ENCODE measurements at places on chromosomes 2 and 18.

DNA sequence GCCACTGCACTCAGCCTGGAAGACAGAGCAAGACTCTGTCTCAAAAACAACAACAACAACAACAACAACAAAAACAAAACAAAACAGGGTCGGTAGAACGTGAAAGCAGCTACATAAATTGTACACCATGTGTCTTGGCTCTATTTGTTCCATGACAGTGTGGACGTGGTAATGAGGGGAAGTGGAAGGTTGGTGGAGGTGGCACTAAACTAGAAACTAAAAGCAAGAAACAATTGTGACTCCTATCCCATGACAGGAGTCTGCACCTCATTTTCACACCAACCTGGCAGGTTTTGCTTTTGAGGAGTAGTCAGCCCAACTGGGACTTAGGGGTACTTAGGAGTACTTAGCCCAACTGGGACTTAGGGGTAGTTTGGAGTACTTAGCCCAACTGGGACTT lies 62.5 kb upstream of the MRPS9 start:
- no peak for DNase-seq

- no peak for DNase-seq
Measured at GRCh38 chr18:45686891-45687611, 36.9 kb upstream of the SLC14A1 start.

- DNase-seq, result no peak
Measured at GRCh38 chr18:63578357-63578958, 8.7 kb upstream of the SERPINB13 start.

DNA sequence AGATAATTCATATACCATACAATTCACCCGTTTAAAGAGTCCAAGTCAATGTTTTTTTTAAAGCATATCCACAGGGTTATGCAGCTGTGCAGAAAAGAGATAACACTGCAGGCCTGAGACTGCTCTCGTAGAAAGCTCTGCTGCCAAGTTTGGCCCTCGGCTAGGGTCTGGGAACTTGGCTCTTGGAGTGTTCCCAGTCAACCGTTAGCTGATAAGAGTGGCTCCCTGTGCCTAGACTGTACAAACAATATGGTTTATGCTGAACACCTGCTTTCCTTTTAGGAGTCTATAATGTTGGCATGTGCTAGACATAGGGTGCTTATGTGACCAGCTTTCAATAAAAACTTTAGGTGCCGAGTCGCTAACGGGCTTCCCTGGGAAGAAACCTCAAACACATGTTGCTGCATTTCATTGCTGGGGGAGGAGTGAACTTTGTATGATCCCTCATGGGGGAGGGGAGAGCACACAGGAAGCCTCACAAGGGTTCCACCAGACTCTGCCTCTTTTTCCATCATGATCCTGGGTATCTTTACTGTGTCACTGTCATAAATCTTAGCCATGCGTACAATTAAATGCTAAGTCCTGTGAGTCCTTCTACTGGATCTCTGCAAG lies 34.7 kb downstream of the RFX8 start:
- DNase-seq, result no peak

DNA sequence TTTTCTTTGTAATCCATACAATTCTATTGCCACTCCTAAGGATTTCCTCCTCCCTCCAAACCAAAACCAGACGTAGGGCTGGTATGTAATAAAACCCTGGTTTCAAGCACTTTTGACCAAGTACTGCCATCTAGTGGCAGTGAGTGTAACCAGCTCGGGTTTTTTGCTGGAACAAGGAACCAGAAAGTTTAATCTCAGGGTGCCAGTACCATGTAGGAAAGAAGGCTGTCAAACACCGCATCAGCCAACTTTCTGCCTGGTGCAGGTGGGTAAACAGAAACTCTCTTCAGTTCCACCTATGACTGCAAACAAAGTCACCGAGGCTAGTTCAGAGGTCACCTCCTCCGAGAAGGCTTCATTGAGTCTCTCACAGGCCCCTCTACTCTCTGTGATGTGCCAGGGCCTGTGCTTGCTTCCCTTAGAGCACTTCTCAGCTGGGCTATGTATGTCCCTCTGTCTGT lies 10.2 kb upstream of the THNSL2 start:
- DNase-seq, result peak; percentile 27

DNA sequence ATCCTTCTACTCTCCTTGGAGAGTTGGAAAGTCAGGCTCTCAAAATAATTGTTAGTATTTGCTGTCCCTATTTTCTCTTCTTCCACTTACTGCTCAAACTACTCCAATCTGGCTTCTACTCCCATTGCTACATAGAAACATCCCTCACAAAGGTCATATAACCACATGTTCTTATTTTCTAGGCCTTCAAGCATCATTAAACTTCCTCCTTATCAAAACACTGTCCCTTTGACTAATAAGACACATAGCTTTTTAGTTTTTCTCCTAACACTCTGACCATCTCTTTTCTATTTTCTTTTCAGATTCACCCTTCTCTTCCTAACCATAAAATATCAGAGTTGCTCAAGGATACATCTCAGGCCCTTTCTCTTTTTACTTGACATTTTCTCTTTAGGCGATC lies 148.3 kb downstream of the MBD2 start:
- no peak for DNase-seq

- DNase-seq, result no peak
Measured at GRCh38 chr2:106114166-106114565, 79.9 kb downstream of the UXS1 start.

DNA sequence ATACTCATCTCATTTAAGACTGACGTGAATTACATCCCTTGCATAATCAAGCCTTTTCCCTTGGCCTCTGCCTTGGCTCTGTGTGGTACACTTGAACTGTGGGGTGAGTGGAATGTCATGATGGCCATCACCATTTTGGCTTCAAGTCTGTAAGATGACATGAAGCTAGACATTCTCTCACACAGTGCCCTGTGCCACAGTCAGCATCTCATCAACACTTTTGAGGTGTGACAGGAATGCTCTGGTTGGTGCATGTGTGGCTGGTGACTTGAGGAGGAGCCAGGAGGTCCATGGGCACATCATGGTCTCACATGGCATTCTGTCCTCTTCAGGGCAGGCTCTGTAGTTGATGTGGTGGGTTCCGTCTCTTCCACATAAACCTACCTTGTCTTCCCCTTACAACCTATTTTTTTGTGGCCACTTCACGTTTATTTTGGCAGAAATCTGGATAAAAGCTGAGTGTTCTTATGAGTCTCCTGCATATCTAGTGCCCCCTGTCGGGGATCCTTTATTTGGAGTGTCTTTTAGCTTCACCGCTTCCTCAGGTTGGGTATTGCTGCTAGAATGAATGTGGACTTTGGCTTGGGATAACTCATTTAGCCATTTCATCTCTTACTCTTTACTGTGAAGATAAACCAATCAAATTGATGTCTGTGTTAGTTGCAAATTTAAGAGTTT lies 28.1 kb downstream of the MAP4K4 start:
- no peak for DNase-seq

GRCh38 chr18:36752929-36753865 lies 75.6 kb downstream of the TPGS2 start:
- DNase-seq, result no peak

DNA sequence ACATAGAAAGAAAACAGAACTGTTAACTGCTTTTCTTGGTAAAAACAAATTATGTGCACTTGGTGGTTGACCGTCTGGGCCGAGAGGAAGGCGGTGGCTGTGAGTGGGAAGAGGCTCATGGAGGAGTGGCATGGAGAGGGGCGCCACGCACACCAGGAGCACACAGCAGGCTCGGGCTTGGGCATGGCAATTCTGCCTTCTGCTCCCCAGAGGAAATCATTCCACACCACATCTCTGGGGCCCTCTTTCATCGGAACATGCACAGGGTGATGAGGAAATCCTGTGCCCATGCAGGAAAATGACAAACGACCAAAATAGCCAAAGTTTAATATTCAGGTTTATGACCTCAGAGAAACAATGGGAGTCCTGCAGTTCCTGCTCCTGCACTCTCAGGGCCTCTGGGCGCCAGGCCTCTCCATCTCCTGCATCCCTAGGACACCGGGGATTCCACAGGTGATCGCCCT lies 26.4 kb downstream of the WDFY1 start:
- DNase-seq, result no peak

GRCh38 chr2:65357095-65357958 lies 75.1 kb downstream of the SPRED2 start:
- no peak for DNase-seq

GRCh38 chr2:134745023-134745422 lies 26.2 kb upstream of the TMEM163 start:
- DNase-seq, result no peak

DNA sequence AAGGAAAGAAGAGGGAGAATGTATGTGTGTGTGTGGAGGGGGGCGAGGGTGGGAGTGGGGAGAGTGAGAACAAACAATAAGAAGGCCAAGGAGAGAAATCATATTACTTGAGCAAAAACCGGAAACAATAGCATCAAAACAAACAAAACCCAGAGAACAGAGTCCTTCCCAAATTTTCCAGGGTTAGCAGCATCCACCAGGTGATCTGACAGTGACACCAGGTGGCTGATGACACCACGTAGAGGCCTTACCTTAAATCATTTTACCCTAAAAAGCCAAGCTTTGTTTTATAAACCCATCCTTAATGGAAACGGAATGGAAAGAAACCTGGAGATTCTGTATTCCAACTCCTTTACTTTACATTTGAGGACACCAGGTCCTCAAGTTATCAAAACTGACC lies 42.9 kb downstream of the CDCA7 start:
- no peak for DNase-seq

GRCh38 chr2:60439219-60439974 lies 114.1 kb downstream of the BCL11A start:
- no peak for DNase-seq

DNA sequence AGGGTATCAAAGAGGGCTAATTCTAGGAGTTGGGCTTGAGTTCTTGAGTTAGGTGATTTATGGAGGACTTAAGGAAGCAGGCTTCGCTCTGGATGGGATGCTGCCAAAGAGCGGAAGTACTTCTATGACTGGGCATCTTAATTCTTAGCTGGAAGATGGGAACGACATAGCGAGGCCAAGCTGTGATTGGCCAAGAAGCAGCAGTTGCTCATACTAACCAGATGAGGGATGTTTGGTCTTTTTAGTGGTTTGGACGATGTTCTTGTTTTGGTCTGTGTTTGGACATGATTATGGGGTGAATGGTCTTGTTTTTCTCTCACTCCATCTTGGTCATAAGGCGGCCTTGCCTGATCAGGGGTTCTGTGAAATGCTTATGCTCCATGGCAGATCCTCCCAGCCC lies 133.7 kb downstream of the MSH2 start:
- no peak for DNase-seq

DNA sequence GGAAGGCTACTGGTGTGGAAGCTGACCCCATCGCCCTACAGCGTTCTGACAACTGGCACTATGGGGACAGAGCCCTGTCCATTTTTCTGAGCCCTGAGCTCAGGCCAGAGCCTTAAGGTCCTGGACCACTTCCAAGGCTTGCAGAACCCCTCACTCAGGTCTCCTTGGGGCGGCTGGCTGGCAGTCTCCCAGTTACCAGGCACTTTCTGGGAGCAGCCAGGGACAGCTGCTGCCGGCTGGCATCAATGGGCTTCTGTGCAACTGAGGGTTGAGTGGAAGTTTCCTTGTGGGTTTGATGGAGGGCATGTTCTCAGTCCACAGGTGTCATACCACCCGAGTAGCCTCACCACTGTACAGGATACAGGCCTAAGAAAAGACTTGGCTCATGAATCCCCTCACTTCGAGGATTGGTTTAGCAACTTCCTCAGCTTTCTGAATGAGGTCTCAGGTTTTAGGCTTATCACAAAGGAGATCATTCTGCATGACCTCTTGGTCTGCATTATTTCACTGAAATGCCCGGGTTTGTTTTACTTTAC lies 27.4 kb upstream of the WIPF1 start:
- no peak for DNase-seq

DNA sequence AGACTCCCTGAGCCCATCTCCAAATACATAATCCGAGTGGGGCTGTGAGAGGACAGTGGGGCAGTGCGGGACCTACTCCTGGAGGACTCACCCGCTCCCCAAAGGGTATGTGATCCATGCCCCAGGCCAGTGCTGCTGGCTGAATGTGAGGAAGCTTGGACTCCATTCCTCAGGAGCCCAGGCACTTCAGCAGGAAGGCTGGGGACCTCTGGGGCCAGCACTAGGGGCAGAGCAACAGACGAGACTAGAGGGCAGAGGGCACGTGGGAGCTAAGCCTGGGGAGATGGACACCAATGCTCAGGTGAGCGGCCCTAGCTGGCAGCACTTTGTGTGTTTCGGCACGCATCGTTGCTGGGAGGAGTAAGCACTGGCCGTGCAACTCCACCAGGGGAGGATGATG lies 84.9 kb downstream of the MALT1 start:
- no peak for DNase-seq

DNA sequence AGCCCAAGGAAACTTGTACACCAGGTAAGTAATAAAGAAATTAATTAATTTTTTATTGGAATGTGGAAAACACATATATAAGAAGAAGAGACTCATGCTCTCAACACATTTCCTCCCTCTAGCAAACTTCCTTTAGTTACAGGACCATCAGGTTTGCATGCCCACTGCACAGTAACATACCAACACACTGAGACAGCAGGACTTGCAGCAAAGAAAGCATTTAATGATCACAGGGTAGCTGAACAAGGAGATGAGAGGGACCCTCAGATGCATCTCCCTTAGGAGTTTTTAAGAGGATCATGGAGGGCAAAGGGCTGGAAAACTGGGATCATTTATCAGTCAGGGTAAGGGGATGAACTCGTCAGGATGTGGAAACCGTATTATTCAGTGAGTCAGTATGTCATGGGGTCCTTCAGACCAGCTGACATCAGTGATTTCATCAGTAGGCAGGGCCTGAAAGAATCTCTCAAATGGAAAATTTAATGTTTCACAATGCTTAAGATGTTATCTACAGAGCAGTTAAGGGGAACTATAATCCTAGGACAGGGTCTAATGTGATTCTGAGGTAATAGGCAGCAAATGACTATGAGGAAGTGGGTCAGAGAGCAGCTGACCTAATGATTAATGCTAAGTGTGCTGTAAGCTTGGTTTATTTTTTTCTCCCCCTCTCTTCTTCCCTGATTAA lies 193.8 kb upstream of the RND3 start:
- no peak for DNase-seq

DNA sequence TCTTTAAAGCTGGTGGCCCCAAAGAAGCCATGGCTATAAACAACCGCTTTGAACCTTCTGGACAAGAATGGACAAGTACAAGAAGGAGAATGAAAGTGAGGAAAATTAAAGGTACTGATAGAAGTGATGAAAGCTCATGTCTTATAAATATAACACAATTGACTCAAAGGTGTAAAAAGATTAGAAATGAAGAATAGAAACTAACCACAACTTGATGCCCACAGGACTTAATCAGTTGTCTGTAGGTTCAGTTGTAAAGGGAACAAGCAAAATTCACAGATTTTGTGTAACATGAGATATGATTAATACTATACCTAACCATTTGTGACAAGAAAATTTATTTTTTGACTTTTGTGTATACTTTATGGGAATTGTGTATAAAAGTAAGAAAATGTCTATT lies 135.7 kb downstream of the NUP35 start:
- DNase-seq, result no peak

DNA sequence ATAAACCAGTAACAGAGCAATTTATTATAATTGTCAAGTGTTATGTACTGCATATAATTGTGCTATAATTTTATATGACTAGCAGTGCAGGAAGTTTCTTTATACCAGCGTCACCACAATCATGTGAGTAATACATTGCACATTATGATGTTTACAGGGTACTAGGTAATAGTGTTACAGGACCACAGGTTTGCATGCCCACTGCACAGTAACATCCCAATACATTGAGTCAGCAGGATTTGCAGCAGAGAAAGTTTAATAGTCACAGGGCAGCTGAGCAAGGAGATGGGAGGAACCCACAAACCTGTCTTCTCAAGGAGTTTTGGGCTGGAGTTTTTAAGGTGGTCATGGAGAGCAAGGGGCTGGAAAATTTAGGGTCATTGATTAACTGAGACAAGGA lies 1042.9 kb upstream of the ACVR2A start:
- DNase-seq, result no peak
